HS-27A (cell line): ENCODE measurements at places on chromosomes 7 and 10.

DNA sequence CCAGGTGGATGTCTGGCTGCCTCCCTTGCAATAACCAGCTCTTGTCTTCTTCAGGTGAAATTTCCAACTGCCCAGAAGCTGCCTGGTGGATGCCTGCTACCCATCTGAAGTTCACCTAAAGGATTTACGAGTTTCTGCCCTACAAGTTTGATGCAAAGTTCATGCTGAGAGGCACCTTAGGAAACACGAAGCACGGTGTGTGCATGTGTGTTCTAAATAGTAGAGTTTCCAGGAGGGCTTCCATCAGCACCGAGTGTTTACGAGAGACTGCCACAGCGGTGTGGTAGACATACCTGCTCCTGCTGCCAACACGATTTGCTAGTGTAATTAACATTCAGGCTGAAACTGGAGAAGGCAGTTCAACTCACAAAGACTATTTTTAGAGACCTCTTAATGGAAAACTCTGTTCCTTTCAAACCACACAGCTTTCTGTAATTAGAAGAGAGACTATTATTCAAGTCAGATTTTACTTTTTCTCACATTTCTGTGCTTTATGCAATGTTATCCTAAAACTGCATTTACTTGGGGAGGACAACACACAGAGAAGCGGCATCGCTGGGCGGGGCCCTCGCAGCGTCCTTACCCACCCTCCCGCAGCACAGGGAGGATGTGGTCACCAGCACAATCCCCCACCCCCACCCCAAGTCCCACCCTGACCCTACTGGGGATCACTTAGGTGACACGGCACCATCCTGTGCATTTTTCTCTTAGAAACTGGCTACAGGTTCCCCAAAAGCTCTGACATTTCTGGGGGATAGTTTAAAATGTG is 15.5 kb upstream of the CPXM2 start:
- no peak for DNase-seq

GRCh38 chr7:107255602-107256001 is 86.8 kb downstream of the HBP1 start:
- DNase-seq = no peak

- no peak for DNase-seq
These were observed 20.3 kb downstream of the SCART1 start for GRCh38 chr10:133474027-133474426.

DNA sequence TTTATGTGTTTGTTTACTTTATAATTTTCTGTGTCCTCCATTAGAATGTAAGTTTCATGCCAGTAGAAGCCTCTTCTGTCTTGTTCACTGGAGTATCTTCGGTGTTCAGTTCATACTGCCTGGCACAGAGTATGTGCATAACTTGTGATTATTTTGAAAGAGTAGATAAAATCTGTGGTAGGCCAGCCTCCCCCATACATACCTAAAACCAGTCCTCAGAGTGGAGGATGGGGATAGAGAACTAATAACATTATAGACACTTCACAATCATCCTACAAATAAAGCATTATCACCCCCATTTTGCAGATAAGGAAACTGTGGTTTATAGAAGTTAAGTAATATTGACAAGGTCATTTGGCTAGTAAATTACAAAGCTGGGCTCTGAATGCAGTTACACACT is 28.0 kb downstream of the VIM start:
- no peak for DNase-seq

GRCh38 chr10:80197972-80198916 is 7.1 kb downstream of the ANXA11 start:
- DNase-seq = no peak

GRCh38 chr10:45386657-45387056 is 12.6 kb downstream of the ALOX5 start:
- no peak for DNase-seq
